ENCODE measurements at places on chromosomes 13 and 19. TPM values are rescaled to one million over a fixed set of nuclear protein-coding genes. Genes with fewer than 3 reads are reported as not detected.

The CLC gene
- not detected for total RNA-seq

The TMEM150B gene
- not detected for total RNA-seq

The TRPM4 gene
- total RNA-seq, result 8.1 TPM

DNA sequence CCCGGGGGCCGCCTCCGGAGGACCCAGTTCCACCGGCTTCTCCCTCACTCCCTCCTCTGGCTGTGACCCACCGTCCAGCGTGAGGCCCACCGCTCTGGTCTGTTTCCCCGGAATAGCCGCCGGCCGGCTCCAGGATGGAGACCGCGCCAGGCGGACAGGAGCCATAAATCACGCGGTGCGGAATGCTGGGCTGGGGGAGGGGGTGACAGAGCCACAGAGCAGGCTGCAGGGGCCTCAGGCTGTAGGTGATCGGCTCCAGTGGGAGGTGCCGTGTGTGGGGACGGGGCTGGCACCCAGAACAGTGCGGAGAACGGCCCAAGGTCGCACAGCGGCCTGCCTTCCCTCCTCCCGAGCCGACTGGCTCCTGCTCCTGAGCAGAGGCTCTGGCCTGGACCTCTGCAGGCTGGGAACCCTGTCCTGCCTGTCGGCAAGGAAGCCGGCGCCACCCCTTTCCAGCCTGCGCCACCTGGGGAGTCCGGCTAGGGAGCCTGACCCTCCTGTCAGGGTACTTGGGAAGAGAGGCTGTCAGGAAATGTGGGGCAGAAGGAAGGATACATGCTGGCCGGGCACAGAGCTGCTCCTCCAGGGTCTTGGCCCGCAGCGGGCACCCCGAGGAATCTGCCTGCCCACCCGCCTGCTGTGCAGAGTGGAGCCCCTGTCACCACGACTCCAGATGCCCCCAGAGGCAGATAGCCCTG is 8.3 kb downstream of the PIAS4 start:
- no peak for DNase-seq

- no peak for DNase-seq
These were observed 273.4 kb downstream of the DCLK1 start for GRCh38 chr13:35857769-35858168.

The TJP3 gene
- total RNA-seq, result not detected

GRCh38 chr13:22432690-22433089 is 748.1 kb upstream of the SGCG start:
- DNase-seq, result no peak

DNA sequence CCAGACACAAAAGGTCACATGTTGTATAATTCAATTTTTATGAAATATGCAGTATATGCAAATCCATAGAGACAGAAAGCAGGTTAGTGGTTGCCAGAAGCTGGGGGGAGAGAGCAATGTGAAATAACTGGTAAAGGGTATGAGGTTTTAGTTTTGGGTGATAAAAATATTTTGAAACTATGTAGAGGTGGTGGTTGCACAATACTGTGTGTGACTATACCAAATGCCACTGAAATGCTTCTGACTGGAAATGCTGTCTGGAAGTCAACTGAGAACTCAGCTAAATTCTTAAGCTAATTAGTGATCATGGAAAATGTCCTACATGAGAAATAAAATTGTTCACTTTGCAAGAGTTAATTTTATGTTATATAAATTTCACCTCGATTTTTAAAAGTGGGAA is 65.3 kb upstream of the RXFP2 start:
- no peak for DNase-seq

DNA sequence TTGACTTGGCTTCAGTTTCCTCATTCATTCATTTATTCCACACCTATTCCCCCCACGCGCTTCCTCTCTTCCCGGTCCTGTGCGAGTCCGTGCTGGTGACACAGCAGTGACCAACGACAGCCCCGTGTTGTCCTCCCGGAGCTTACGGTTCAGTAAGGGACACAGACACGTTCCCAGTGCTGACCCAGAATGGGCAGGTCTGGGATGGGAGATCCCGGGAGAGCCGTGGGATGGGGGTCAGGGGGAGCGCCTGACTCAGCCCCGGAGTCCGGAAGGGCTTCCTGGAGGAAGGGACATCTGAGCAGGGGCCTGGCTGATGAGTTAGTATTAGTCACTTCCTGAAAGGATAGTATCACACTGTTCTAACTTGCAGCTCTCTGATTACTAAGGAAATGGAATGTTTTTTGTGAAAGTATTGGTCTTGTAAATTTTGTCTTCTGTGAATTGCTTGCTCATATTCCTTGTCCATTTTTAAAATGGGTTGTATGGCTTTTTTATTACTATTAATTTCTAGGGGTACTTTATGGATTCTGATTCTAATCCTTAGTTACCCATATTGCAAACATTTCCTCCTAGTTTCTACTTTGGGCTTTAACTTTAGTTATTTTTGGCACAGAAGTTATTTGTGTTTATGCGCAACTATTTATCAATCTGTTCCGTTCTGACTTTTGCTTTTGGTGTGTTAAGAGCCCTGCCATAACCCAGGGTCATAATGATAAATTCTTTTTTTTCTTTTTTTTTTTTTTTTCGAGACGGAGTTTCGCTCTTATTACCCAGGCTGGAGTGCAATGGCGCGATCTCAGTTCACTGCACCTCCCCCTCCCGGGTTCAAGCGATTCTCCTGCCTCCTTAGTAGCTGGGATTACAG is 708 bp upstream of the ERCC1 start:
- DNase-seq, result peak; percentile 33

The ZNF729 gene
- not detected for total RNA-seq

The TEX29 gene
- total RNA-seq, result 0.50 TPM

The LIPE gene
- total RNA-seq, result 29.1 TPM

The MBNL2 gene
- 18.7 TPM for total RNA-seq

GRCh38 chr19:22602631-22603272 is 31.4 kb upstream of the ZNF492 start:
- DNase-seq, result no peak

GRCh38 chr13:45333977-45334922 is 6.7 kb downstream of the TPT1 start:
- DNase-seq, result no peak

The C3 gene
- not detected for total RNA-seq

The GGN gene
- 2.2 TPM for total RNA-seq

- DNase-seq, result no peak
These were observed 55.6 kb upstream of the PEG3 start for GRCh38 chr19:56896095-56896494.

DNA sequence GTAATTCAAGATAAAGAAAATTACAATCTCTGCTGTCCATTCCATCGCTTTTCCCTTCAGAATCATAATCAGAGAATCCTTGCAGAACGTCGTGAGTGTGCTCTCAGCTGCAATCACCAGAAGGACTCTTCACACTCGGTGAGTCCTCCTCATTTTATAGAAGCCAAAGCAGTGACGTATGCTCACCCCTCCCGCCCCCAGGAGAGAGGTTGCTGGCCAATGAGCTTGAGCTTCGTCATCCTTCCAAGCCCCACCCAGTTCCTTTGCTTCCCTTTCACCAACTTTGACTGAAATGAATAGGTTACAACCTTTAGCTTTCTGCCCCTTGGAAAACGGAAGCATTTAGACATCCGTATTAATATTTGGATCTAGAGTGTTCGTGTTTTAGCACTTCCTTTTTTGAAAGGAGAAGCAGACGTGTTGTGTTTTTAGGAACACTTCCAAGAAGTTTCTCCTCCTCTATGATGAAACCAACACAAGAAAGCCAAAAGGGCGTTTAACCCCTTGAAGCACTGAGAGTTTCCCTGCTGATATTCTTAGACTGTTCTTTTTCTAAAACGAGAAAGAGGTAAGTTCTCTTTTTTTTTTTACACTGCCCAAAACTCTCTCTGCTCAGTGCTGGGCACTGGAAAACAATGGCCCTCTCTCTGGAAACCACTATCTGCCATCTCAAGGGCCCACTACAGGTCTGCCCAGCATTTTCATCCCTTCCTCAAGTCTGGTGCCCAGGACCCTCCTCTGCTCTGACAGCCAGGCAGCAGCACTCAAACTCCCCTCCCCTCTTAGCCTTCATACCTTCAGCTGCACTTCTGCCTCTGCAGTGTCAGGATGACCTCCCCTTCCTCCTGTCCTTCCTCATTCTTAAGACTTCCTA is 44.3 kb upstream of the CEACAM21 start:
- no peak for DNase-seq

The PRSS57 gene
- not detected for total RNA-seq

- DNase-seq, result no peak
These were observed 13.8 kb downstream of the RASA3 start for GRCh38 chr13:114118511-114119123.

DNA sequence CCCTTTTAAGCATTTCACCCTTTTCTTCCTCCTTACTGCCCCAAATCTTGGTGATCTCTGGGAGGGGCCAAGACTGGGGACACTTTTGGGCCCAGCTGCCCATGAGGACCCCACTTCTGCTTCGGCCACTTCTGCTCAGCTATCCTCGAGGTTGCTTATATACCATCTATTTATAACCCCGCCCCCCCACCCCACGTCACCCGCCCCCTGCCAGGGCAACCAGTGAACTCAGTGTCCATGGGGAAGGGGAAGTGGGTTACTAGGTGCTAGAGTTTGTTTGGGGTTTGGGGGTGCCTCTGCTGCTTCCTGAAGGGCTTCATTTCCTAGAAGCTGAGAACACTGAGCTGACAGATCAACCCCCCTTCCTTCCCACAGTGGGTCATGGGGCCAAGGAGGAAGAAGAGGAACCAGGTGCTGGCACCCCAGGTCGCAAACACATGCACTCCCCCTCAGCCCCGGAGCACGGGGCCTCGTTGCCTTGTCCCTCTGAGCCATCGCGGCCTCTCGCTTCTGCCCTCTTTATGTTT is 6.1 kb upstream of the ADGRE5 start:
- no peak for DNase-seq

DNA sequence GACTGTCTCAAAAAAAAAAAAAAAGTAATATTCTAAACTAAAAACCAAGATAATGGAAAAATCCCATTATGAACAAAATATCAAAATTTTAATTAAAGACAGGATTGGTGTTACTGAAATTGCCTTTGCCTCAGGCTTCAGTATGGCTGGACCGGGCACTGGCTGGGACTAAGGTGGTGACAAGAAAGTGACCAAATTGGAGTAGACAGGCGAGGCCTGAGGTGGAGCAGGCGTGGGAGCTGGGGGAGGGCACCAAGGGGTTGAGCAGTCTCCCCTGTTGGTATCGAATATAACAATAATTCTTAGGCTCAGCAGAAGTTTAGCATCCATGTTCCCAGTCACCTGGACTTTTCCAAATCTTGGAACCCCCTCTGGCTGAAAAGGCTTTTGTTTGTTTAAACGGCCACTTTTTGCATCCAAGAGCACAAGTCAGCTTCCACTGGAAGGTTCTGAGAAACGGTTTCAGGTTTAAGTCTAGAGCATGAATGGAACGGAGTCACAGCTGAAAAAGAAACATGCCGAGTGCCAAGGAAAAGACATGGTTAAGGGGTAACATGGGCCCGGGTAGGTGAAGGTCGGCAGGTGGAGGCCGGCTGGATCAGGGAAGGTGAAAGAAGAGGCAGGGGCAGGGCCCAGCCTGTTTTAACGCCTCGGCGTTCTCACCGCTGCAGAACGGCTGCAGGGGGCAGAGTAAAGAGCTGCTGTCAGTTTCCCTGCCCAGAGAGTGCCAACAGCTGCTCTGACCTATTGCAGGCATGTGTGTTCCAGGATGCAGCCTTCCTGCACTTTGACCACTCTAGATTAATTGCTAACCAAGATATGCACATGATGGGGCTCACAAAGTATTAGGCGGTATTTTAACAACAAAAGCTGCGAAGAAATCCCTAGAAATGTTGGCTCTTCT is 104.4 kb downstream of the TM9SF2 start:
- peak; percentile 27 for DNase-seq

DNA sequence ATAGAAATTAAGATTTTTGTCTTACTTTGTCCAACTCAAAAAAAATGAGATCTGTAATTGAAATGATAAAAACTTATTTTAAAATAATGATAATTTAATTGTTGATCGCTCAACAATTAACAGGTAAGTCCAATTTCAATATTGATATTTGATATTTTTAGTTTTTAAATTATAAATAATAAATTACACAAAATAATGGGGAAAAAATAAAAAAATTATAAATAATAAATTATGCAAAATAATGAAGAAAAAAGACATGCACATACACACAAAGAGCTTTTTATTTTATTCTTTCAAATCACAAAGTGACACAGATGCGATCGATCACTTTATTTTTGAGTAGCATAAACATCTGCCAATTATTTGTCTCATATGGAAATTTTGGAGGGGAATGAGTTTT is 40.8 kb downstream of the KCTD12 start:
- DNase-seq, result no peak

The PALM3 gene
- total RNA-seq, result 5.2 TPM

The APOC4 gene
- total RNA-seq, result not detected

GRCh38 chr13:23915308-23915707 is 18.0 kb upstream of the C1QTNF9B start:
- DNase-seq, result no peak

GRCh38 chr19:39190768-39191167 is 6.0 kb upstream of the NCCRP1 start:
- DNase-seq, result no peak

The FSD1 gene
- 53.5 TPM for total RNA-seq

- no peak for DNase-seq
These were observed 6.6 kb upstream of the SOX1 start for GRCh38 chr13:112060282-112060830.

The IGSF23 gene
- not detected for total RNA-seq

- no peak for DNase-seq
These were observed 2086.2 kb downstream of the PCDH9 start for GRCh38 chr13:65143920-65144319.

DNA sequence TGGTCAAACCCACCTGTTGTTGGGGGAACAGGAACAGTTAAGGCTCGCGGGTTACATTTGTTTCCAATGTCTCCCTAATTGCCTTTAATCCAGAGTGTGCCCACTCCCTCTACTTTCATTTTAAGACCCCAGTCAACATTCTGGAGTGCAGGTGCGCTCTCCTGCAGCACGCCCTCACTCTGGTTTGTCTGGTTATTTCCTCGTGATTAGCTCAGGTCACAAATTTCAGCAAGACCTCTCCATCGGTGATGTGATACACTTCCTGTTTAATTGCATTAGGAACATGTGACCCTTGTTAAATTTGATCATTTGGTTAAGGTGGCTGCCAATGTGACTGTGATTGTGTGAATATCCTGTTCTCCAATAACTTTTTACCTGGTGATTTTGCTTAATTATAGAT is 53.0 kb downstream of the TEX29 start:
- no peak for DNase-seq

The CAB39L gene
- total RNA-seq, result 10.1 TPM

The USHBP1 gene
- 0.57 TPM for total RNA-seq

DNA sequence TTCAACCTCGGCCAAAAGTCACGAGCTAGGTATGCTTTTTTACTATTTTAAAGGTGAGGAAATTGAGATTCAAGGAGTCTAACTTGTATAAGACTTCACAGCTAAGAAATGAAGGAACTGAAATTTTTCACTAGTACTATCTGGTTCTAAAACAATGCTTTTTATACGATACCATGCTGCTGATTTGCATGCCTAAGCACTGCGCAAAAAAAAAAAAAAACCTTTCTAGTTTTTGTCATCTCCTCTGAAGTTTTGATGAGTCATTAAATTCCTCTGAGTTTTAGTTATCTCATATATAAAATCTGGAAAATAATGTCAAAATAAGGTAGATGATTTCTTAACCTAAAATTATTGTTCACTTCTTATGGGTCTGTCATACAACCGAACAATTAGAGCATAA is 28.0 kb upstream of the UFM1 start:
- DNase-seq, result no peak

The RAB3D gene
- total RNA-seq, result 15.4 TPM

GRCh38 chr13:39784347-39784746 is 128.9 kb downstream of the COG6 start:
- no peak for DNase-seq

All from neural crest cell (in vitro differentiated cells).